ENCODE measurements at places on chromosomes 5 and 9. TPM values are rescaled to one million over a fixed set of nuclear protein-coding genes. Genes with fewer than 3 reads are reported as not detected.
A peak's percentile ranks its signal among the peaks of the same experiment; 100 is the strongest.

The SHOC1 gene
- total RNA-seq = not detected

The OR1Q1 gene
- not detected for total RNA-seq

The LCN10 gene
- total RNA-seq = not detected

The LCN1 gene
- total RNA-seq = not detected

The FAM169A gene
- total RNA-seq = 0.71 TPM

The NR4A3 gene
- 0.07 TPM for total RNA-seq

DNA sequence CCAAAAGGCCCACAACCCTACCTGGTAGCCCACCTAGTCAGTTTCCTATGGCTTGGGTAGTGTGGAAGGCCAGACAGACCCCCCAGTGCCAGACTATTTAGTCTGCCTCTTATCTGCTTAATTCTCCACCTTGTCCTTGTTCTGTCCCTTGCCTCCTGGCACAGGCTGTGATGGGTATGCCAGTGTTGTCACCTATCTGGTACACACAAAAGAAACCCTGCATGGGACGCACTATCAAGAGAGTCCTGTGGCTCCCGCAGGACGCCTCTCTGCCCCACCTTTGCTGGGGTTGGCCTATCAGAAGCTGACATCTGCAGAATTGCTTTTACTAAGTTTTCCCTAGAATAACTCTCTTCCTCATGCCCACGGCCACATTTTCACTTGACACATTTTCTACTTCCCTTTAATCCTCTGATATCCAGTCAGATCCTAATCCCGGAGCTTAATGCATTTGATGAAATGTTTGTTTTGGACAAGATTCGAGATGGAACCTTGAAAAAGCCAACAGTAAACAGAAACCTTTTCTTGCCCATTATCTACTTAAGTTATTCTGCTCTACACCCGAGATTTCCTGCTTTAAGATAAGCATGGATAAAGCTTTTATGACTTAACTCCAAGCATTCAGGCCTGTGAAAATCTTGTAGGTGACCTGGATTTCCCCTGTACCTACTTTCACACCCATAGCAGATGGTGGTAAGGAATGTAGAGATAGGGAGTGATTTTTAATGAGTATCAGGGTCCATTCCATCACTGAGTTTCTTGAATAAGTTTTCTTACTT is 468.5 kb downstream of the ZNF608 start:
- DNase-seq = no peak

- DNase-seq = no peak
Measured at GRCh38 chr5:135471726-135472125, 19.6 kb upstream of the TIFAB start.

DNA sequence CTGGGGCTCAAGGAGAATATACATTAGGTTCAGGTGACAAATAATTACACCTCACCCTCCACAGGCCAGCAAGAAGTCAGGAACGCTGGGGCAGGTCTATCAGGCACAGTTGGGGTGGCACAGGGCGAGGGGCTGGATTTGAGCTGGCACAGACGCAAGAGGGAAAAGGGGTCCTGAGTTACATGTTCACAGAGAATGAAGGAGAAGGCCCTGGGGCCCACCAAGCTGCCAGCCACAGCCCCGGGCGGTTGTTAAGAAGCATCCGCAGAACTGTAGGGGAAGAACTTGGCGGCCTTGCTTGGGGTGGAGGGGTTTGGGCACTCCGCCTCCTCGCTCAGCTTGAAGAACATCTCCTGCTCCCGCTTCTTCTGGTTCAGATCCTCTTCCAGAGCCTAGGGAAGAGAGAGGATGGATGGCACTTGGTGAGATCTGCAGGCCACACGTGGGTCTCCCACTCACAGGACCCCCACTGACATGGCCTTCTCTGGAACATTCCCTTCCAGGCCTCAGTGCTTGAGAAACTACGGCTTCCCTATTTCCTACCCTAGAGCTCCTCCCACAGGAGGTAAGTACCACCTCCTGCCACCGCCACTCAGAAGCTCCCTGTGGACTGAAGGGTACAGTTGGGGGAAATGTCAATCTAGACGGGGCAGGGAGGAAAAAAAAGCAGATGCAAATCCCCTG is 38.3 kb upstream of the FBXW11 start:
- no peak for DNase-seq

DNA sequence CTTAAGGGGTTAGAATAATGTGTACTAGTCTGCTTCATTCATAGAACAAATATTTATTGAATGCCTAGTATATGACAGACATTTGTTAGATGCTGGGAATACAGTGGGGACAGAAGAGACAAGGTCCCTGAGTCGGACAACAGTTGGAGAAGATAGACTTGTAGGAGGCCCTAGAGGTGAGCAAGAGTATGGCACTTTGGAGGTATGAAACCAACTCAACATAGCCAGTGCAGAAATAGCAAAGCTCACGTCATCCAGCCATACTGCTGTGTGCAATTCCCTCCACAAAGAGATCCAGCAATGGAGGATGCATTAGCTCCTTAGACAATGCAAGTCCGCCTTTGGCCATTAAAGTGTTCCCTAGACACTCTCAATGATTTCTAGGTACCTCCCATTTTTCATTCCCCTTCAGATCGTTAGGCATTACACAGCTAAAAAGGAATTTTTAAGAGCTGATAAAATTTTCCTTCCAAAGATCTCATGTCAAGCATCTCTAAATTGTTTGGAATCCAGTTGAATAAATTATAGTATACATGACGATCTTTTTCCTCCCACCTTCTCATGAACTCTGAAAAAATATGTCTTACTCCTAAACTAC is 1949.6 kb upstream of the WWC1 start:
- DNase-seq = no peak

GRCh38 chr5:87868792-87869191 is 399.9 kb downstream of the TMEM161B start:
- no peak for DNase-seq

DNA sequence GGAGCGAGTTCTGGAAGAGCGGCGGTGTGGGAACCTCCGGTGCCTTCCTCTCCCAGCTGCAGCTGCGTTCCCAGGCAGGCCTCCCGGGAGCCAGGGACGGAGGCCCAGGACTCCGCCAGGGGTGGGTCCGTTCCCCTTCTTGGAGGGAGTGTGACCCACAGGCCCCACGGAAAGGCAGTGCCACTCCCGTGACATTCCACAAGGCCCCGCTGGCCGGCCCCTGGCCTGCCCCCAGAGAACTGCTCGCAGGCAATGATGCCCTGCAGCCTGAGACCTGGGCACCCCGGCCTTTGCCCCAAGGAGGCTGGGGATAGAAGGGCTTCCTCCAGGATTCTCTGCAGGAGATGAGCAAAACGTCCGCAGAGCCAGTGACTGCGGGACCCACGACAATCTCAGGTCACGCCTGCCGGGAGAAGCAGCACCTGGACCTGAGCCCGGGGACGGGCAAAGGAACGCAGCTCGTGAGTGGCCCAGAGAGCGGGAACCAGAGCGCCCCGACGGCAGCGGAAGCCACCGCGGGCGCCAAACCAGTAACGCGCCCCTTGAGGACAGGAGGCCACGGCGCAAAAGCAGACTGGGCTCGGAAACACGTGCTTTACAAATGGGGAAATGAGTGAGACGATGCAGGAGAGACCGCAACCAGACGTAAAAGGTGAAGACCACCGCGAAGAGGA is 9.3 kb downstream of the OBP2B start:
- DNase-seq = no peak

GRCh38 chr9:69815313-69815712 is 5.3 kb upstream of the CFAP95 start:
- no peak for DNase-seq

DNA sequence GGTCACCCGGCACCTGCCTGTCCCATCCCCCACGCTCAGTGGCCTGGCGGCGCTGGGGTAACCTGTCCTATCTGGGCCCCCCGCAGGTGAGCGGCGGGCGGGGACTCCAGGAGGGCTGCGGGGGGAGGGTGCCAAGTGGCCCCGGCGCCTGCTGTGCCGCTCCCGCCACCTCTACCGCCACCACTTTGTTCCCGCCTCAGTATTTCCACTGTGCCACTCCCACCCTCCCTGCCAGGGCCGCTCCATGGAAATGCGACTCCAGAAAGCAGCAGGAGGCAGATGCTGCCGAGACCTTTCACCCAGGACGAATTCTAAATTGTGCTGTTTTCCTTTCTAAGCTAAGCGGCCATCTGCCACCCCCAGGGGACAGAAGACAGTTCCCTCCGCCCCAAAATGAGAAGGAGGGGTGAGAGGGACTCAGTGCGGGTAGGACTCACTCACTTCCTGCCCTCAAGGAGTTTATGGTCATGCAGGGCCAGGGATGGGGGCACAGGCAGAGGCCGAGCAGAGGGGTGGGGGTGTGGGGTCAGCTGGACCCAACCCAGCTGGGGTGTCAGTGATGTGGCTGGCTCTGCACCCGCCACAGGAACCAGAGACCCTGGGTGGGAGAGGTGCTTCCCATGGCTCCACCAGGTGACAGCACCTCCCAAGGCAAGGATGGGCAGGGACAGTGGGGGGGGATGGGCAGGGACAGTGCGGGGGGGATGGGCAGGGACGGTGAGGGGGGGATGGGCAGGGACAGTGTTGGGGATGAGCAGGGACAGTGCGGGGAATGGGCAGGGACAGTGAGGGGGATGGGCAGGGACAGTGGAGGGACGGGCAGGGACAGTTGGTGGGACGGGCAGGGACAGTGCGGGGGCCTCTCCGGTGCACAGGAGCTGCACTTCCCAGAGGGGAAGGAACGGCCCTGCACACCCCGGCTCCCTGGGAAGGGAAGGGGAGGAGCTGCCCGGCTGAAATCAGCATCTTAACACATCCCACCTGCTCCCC is 17.8 kb downstream of the NOTCH1 start:
- no peak for DNase-seq

GRCh38 chr5:87081511-87082372 is 185.9 kb upstream of the RASA1 start:
- DNase-seq = no peak

DNA sequence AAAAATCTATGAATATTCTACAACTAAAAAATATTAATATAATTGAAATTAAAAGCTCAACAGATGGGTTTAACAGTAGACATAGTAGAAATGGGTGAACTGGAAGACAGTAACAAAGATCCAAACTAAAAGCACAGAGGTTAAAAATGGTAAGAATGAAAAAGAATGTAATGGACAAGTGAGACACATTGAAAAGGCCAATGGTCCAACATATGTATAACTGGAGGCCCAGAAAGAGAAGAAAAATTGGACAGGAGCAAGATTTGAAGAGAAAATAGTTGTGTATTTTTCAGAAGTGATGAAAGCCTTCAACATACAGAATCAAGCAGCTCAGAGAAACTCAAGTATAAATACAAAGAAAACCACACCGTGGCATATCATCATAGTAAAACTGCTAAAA is 58.6 kb downstream of the PCDHGC5 start:
- DNase-seq = no peak

DNA sequence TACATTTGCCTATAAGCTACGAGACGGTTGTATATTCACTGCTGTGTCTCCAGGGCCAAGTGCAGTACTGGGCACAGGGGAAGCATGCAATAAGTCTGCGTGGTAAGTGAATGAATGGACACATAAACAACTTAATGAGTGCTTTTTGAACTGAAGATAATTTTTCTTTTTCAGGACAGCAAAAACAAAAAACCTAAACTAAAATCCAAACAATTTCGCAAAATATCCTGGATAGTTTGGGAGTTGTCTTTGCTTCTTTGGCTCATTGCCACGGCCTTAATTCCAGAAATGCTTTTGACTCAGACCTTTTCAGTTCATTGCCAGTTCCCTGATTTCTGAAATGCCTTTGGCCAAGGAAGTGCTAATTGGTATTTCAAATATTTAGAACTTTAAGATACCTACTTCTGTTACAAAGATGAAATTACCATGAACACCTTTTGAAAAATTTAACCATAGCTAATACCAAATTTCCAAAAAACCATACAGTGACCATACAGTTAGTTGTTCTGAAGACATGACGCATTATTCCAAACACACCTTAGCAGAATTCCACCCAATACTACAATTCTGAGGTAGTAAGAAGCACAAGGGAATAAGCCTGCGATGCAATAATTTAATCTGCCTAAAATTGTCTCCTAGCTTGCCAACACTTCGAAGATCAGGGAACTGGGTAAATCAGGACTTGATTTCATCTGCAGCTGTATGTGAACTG is 42.8 kb downstream of the TEK start:
- DNase-seq = no peak

DNA sequence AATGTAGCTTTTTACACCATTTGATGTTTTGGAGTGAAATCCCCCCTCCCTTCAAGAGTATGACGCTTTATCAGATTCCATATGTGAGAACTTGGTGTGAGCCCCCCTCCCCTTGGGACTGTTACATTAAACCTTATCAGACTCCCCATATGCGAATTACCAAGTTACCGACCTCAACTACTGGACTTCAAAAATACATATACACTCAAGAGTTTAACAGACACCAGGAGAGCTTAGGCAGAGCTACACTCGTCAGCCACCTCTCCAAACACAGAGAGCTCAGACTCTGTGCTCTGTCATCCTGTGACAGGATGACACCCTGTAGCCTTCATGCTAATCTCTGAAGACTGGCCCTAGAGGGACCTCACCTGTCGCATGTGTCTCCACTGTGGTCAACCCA is 50.2 kb downstream of the FAM114A2 start:
- no peak for DNase-seq

DNA sequence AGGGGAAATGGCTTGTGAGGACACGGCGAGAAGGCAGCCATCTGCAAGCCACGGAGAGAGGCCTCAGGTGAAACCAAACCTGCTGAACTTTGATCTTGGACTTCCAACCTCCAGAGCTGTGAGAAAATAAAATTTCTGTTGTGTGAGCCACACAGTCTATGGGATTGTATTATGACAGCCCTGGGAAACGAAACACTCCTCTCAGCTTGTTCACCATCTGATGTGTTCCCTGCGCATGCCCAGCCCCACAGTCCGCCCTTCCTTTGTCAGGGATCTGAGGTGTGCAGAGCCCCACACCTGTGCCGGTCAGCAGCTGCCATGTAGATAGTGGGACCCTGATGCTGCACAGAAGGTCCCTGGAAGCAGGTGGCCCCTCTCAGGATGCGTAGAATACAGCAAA is 34.1 kb downstream of the PLPP7 start:
- DNase-seq = no peak

DNA sequence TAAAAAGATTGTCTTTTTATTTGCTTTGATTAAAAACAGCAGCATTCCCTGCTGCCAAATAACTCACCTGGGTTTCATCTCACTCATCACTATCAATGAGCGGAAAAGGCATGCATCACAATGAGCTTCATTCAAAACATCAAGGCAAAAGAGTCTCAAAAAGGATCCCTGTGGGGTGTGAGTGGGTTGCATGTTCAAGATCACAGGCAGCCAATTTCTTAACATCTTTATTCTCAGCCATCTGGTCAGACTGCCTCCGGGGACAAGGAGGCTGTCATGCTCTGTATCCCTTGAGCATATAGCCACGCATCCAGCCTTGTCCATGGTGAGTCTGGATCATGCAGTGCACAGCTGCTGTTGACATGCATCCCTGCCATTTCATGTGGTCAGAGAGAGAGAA is 117.1 kb downstream of the ICE1 start:
- DNase-seq = no peak

DNA sequence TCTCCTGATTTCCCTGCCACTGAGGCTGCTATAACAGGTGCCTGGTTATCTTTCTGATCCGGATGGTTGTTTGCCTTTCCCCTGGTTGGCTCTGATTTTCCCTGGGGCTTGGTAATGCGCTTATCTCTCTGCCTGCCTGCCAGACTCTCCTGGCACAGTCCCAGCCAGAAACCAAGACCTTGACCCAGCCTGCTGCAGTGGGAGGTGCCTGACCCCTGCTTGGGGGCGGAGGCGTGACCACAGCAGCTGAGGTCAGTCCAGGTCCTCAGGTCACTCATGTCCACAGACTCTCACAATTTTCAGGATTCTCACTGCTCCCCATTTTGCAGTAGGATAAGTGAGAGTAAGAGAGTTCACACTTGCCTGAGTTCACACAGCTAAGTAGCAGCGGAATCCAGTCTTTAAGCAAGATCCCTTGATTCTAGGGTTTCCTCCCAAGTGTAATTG is 24.4 kb upstream of the SYNPO start:
- DNase-seq = peak; percentile 60

Measured in pulmonary artery endothelial cell (primary cell).